Brain microvascular endothelial cell (primary cell): ENCODE measurements at places on chromosomes 11 and 22.
A peak's percentile ranks its signal among the peaks of the same experiment; 100 is the strongest.

GRCh38 chr22:19509191-19509590 lies 15.0 kb downstream of the CLDN5 start:
- DNase-seq = no peak

GRCh38 chr11:1041471-1041870 lies 5.0 kb upstream of the MUC6 start:
- no peak for DNase-seq

GRCh38 chr11:33889296-33889695 lies 2.6 kb downstream of the LMO2 start:
- DNase-seq = no peak

DNA sequence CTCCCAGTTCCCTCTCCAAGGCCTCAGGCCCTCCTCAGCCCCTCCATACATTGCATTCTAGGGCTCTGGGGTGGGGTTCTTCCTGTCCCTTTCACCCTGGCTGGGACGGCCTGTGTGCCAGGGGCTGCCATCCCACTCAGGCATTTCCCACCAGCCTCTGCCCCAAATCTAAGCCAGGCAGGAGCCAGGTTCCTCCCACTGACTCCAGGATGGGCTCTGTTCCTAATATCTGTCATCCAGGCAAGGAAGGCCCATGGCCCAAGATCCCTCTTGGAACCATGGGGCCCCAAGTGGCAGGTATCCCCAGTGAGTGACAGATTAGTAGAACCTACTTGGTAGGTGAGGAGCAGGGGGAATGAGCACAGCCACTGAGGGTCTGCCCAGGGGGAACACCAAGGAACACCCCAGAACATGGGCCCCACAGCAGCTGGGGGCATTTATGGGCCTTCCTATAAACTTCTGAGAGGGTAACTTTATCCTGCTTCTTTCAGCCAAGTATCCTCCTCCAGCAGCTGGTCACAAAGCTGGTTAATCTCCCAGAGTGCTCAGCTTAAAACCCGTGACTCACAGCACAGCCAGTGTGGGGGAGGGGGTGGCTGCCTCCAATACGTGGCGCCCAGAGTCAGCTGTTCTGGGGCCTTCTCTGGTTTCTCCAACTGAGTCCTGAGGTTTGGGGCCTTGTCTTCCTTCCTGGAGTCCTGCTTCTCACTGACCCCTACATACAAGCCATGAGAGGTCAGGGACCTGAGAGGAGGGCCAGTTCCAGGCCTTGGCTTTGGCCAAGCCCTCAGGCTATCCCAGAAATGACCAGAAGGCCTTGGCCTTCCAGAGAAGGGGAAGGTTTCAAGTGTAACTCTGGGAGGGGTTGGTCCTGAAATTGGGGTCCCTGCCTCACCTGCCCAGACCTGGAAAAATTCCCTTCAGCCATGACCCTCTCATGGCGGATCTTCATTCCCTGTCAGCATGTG lies 19.9 kb upstream of the MYOD1 start:
- DNase-seq = peak; percentile 14

DNA sequence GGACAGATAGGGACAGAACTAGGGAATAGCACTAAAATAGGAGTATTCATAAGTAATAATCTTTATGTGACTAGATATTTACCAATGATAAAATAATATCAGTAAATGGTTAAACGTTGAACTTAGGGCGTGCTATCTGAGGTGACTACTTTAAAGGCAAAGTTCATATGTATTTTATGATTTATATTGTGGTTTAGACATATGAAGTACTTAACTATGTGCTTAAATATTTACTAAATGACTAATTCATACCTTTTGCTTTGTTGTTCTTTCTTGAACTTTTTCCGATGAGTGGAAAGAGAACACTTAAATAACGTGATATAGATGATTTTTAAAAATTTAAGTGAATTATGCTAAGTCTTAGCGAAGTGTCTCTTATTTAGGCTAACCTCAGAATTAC lies 14.7 kb downstream of the LUZP2 start:
- no peak for DNase-seq

DNA sequence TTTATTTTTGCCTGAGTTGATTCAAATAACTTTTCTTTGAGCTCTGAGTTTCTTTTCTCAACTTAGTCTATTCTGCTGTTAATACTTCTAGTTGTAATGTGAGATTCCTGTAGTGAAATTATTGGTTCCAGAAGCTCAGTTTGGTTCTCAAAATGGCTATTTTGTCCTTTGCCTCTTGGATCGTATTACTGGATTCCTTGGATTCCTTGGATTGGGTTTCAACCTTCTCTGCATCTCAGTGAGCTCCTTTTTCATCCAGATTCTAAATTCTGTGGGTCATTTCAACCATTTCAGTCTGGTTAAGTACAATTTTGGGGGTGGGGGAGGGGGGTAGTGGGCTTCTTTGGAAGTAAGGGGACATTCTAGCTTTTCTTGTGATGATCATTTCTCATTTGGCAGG lies 341.1 kb upstream of the CNTN5 start:
- DNase-seq = no peak

- no peak for DNase-seq
Observed at GRCh38 chr11:4484310-4484709, 1.9 kb downstream of the OR52K1 start.
